Naive thymus-derived CD4-positive, alpha-beta T cell (primary cell): ENCODE measurements at places on chromosomes 1 and 21. TPM values are rescaled to one million over a fixed set of nuclear protein-coding genes. Genes with fewer than 3 reads are reported as not detected.

DNA sequence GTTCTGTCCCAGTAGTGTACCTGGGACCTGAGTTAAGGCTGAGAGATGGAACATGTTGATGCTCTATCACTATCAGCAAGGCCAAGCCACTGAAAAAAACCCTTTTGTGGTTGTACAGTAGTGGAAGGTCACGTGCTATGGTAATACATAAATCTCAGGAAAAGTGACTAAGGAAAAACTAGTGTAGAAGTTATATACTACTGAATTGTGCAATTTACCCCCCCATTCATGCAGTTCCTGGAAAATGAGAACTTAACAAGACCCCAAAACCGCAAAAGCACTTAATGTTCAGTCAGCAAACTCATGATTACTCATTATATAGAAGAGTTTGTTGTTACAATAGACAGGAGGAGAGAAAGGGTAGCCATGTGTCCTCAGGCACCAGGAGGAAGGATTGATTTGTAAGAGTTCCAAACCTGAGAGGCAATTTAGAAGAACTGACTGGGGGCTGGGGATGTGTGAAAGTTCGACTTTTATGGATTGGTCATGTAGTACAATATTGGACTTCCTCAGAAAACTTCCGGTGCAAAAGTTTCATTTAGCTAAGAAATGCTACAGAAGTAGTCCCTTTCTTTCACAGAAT lies 91.6 kb downstream of the RGL1 start:
- H3K4me1 ChIP-seq: no peaks in the 10 kb centered on the region
- DNase-seq: no peak
- H3K4me3 ChIP-seq: no peak overlapping the region
- H3K27ac ChIP-seq: no peak overlapping the region

DNA sequence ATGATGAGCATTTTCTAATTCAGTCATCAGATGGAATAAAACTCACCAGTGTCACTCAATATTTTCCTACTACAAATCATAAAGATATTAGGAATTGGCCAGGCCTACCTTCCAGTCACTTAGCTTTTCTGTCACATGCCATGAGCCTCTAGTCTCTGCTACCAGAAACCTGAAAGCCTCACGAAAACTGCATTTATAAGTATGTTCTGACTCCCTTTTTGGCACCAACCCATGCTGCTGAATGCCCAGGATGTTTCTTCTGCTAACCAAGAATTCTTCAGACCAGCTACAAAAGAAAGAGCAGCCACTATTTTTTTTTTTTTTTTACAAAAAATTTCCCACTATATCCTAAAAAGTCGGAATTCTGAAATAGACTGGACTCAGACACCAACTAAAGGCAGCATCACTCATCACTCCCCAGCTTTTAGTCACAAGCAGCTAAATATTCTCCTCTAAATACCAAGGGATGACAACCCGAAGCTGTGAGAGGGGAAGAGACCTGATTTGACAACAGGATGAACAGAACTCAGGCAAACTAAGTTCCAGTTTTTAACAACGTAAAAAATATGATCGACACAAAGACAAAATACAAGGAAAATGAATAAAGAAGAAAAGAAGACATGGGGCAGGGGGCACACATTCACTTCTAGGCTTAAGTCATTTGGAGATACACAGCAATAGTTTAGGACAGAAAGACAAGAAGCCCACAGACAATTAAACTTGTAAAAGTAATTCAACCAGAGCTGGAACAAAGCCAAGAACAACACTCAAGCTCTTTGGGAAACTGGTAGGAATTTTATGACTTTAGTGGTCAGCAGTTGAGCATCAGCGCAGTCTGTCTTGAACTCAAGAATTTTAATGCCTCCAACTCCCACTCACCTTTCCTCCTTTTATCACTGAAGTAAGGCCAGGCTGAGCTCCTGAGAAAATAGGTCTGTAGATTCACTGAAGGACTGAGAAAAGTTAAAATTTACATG lies 1.7 kb downstream of the DCAF8 start:
- no peak for DNase-seq
- peak overlapping the region; percentile 93 for H3K27ac ChIP-seq
- no peaks in the 10 kb centered on the region for H3K36me3 ChIP-seq
- H3K4me3 ChIP-seq: peak overlapping the region; percentile 66
- no peaks in the 10 kb centered on the region for H3K27me3 ChIP-seq

GRCh38 chr1:236522937-236523703 lies 662 bp upstream of the LGALS8 start:
- no peaks in the 10 kb centered on the region for H3K27me3 ChIP-seq
- peak overlapping the region; percentile 87 for H3K27ac ChIP-seq
- peak overlapping the region; percentile 70 for H3K4me3 ChIP-seq

DNA sequence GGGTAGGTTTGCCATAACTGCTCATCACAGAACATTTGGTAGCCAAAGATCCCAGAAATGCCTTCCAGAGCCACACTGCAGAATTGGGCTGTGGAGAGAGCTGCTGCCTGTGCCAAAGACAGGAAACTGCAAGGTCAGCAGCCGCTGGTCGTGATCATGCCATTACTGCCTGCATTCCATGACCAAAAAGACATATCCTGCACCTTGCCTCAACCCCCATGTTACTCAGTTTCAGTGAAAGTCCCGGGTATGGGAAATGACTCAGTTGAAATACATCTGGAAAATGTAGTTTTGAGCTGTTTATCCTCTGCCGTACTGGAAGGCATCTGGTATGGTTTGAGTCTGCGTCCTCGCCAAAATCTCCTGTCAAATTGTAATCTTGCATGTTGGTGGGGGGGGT lies 161.7 kb downstream of the FCRL5 start:
- no peaks in the 10 kb centered on the region for H3K27me3 ChIP-seq
- no peak overlapping the region for H3K27ac ChIP-seq
- no peak overlapping the region for H3K4me3 ChIP-seq
- no peaks in the 10 kb centered on the region for H3K36me3 ChIP-seq
- DNase-seq: no peak
- H3K4me1 ChIP-seq: no peaks in the 10 kb centered on the region

- no peaks in the 10 kb centered on the region for H3K4me1 ChIP-seq
- peaks cover 4% of the 10 kb centered on the region for H3K36me3 ChIP-seq
- no peaks in the 10 kb centered on the region for H3K27me3 ChIP-seq
These were observed 29.3 kb downstream of the COP1 start for GRCh38 chr1:176177764-176178163.

DNA sequence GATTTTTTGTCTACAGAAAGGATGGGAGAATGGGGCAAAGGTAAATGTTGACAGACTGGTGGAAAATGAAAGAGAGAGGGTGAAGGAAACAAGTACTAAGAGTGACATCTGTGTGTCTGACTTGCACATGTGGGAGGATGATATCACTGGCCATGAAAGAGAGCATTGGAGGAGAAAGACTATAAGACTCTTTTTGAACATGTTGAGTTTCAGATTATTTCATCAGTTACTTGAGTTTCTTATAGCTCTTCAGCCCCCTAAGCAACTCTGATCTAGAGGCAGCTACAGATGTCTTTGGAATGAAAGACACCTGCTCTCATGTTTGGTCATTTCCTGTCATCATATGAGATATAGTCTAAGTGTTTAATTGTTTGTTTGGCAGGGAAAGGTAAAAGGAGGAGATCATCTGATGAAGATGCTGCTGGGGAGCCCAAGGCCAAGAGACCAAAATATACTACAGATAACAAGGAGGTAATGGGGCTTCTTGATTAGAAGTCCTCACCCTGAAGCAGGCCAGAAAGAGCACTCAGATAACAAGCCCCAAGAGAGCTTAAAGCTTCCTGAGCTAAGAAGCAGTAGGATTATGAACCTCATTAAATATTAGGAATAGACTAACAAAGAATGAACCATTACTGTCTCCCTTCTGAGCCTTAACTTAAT lies 4.5 kb downstream of the POLR3C start:
- H3K4me1 ChIP-seq: peaks cover 14% of the 10 kb centered on the region
- H3K27me3 ChIP-seq: no peaks in the 10 kb centered on the region
- no peak overlapping the region for H3K27ac ChIP-seq
- peaks cover 76% of the 10 kb centered on the region for H3K36me3 ChIP-seq
- DNase-seq: no peak

DNA sequence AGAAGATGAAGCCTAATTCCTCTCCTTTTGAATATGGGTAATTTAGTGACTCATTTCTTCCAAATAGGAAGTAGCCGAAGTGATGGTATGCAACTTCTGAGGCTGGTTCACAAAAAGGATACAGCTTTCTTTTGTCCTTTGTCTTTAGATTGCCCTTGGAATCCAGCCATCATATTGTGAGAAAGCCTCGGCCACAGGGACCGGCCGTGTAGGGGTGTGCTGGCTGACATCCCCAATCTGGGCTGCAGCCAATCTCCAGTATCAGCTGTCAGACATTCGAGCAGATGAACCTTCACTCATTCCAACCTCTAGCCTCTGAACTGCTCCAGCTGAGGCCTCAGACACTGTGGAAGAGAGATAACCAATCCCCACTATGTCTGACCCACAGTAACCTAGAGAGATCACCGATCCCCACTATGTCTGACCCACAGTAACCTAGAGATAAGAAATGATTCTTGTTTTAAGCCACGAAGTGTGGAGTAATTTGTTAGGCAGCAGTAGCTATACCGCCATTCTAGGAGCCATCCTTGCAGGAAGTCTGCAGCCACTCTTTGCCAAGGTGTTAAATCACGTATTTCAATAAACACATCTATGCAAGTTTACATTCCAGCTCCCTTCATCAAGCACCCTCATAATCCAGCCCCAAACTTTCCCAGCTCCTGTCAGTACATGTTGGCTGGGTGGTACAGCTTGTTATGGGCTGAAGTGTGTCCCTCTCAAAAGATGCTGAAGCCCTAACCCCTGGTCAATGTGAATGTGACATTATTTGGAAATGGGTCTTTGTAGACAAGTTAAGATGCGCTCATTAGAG lies 2.9 kb upstream of the DIP2A start:
- no peaks in the 10 kb centered on the region for H3K27me3 ChIP-seq
- DNase-seq: no peak
- no peak overlapping the region for H3K27ac ChIP-seq
- peaks cover 4% of the 10 kb centered on the region for H3K4me1 ChIP-seq
- H3K36me3 ChIP-seq: peaks cover 9% of the 10 kb centered on the region

KRTAP19-1 gene
- polyA plus RNA-seq: not detected

GRCh38 chr1:23899070-23899469 lies 14.1 kb downstream of the CNR2 start:
- H3K27me3 ChIP-seq: no peaks in the 10 kb centered on the region
- H3K36me3 ChIP-seq: no peaks in the 10 kb centered on the region
- peaks cover 3% of the 10 kb centered on the region for H3K4me1 ChIP-seq
- H3K27ac ChIP-seq: no peak overlapping the region
- no peak for DNase-seq

- peaks cover 32% of the 10 kb centered on the region for H3K36me3 ChIP-seq
- peak overlapping the region; percentile 54 for H3K27ac ChIP-seq
- no peaks in the 10 kb centered on the region for H3K27me3 ChIP-seq
These were observed 8.3 kb downstream of the SDE2 start for GRCh38 chr1:225990705-225991464.

GRCh38 chr1:54239631-54240031 lies 39.7 kb downstream of the MRPL37 start:
- H3K36me3 ChIP-seq: peaks cover 72% of the 10 kb centered on the region
- no peaks in the 10 kb centered on the region for H3K4me1 ChIP-seq
- H3K27me3 ChIP-seq: no peaks in the 10 kb centered on the region
- H3K4me3 ChIP-seq: no peak overlapping the region

PPFIA4 gene
- polyA plus RNA-seq: not detected

GPR37L1 gene
- polyA plus RNA-seq: 0.09 TPM

DNA sequence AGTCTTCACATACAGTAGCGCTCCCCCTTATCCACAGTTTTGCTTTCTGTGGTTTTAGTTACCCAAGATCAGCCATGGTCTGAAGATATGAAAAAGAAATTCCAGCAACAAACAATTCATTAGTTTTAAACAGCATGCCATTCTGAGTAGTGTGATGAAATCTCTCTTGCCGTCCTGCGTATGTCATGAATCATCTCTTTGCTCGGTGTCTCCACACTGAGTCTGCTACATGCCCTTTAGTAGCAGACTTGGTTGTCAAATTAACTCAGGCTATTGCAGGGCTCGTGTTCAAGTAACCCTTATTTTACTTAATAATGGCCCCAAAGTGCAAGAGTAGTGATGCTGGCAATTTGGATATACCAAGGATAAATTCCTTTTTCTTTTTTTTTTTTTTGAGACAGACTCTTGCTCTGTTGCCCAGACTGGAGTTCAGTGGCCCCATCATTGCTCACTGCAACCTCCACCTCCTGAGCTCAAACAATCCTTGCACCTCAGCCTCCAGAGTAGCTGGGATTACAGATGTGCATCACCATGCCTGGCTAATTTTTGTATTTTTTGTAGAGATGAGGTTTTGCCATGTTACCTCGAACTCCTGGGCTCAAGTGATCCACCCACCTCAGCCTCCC lies 22.6 kb downstream of the PHACTR4 start:
- H3K4me3 ChIP-seq: no peak overlapping the region
- H3K36me3 ChIP-seq: no peaks in the 10 kb centered on the region
- no peak for DNase-seq
- no peak overlapping the region for H3K27ac ChIP-seq
- H3K27me3 ChIP-seq: no peaks in the 10 kb centered on the region
- H3K4me1 ChIP-seq: no peaks in the 10 kb centered on the region

OR2L5 gene
- polyA plus RNA-seq: not detected

DNA sequence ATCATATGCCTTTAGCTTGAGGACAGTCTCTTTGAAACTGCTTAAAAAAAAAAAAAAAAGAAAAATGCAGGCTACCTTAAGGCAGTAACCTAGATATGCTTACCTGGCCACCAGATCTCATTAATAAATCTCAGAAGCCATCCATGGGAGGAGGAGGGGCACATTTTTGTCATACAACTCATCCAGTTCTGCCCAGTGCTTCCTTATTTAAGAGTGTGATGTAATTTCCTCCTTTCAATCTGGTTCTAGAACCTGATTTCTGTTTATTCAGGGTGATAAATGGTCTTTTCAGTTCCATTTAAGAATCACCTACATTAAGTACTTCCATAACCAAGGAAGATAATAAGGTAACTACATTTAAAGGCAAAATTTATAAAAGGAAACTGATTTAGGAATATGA lies 6.1 kb downstream of the ERRFI1 start:
- no peak overlapping the region for H3K27ac ChIP-seq
- no peaks in the 10 kb centered on the region for H3K36me3 ChIP-seq
- DNase-seq: no peak
- H3K4me1 ChIP-seq: no peaks in the 10 kb centered on the region
- H3K27me3 ChIP-seq: no peaks in the 10 kb centered on the region
- H3K4me3 ChIP-seq: no peak overlapping the region

DNA sequence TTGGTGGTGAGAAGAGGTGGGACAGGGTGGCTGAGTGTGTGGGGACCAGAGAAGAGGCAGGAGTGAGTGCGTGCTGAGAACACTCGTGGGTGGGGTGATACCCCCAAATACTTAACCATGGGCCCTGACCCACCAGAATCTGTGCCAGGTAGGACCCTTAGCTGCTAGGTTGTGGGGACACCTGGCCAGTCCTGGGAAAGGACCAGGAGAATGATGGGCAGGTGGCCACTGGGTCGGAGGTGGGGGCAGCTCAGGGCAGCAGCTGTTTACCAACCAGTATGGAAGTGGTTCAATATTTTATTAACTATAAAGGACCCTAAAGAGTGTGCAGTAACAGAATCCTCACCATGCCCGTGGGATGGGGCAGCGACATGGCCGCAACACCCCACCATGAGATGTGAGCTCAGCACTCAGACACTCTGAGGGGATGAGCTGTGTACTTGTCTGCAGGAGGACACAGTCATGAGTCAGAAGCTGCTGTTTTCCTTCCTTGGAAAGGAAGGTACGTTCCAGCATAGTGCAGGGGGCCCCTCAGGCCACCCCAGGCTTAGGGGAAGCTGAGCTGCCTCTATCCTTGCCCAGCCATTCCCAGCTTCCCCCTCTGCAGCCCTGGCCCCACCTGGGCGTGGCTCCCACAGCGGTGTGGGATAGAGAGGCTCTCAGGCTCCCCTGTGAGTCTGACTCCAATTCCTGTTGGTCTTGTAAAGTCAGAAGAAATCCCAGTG lies 25.4 kb downstream of the TEX35 start:
- no peaks in the 10 kb centered on the region for H3K27me3 ChIP-seq
- no peak overlapping the region for H3K27ac ChIP-seq
- H3K36me3 ChIP-seq: no peaks in the 10 kb centered on the region
- H3K4me1 ChIP-seq: no peaks in the 10 kb centered on the region
- DNase-seq: no peak
- H3K4me3 ChIP-seq: no peak overlapping the region
